Prostate gland (tissue), 2 donors: ENCODE measurements at places on chromosomes 4 and X. TPM values are rescaled to one million over a fixed set of nuclear protein-coding genes. Genes with fewer than 3 reads are reported as not detected.

- no peak for DNase-seq
- no peak overlapping the region for H3K27ac ChIP-seq
- no peaks in the 10 kb centered on the region for H3K4me1 ChIP-seq
Measured at GRCh38 chr4:136713140-136713539, 819.2 kb downstream of the PCDH18 start.

- H3K4me1 ChIP-seq: no peaks in the 10 kb centered on the region
- no peak for DNase-seq
- no peak overlapping the region for H3K27ac ChIP-seq
- H3K27me3 ChIP-seq: no peaks in the 10 kb centered on the region
Measured at GRCh38 chrX:135596495-135596894, 76.0 kb downstream of the INTS6L start.

DNA sequence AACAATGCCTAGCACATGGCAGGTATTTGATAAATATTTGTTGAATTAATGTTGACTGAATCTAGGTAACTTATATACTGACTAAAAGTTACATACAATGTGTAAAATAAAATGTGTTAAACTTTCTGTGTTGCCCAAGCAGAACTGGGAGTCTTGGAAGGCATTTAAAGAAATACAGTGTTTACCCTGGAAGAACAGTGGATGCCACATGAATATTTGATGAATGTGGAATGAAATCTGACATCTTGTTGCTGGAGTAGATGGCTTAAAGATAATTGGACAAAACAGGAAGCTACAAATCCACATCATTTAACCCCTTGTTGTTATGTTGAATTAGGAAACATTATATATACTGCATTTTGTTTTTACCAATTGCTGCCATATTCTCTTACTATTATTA, 39.9 kb upstream of the SCOC start:
- H3K27me3 ChIP-seq: no peaks in the 10 kb centered on the region
- DNase-seq: no peak
- H3K27ac ChIP-seq: no peak overlapping the region
- no peak overlapping the region for H3K4me3 ChIP-seq
- no peaks in the 10 kb centered on the region for H3K4me1 ChIP-seq
- H3K36me3 ChIP-seq: no peaks in the 10 kb centered on the region

GRCh38 chr4:129545599-129546278, 449.8 kb downstream of the C4orf33 start:
- no peak overlapping the region for H3K4me3 ChIP-seq
- H3K27me3 ChIP-seq: no peaks in the 10 kb centered on the region

Gene GUCY1B1
- total RNA-seq: 12.6 TPM

Gene MAB21L2
- not detected for total RNA-seq
